ENCODE measurements at places on chromosomes 13 and 19. TPM values are rescaled to one million over a fixed set of nuclear protein-coding genes. Genes with fewer than 3 reads are reported as not detected.

DNA sequence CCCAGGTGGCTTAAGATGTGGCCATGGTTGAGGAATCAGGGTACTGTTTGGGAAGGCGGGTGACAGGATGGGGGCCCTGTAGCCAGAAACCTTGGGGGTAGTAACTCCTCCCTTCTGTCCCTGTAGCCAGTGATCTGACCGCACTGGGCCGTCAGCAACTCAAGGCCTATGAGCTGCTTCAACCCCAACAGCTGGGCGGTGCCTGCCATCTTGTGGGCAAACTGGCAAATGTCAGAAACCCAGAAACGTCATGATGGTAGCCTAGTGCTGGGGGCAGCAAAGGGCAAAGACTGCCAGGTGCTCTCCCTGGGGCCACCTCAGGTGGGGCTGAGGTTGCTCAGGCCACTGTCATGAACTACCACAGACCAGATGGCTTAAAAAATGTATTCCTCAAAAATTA lies 3.5 kb downstream of the COPE start:
- no peak for DNase-seq

GRCh38 chr13:49938314-49938713 lies 2.2 kb upstream of the SPRYD7 start:
- DNase-seq: no peak

- DNase-seq: no peak
Measured at GRCh38 chr19:48639483-48640375, 2.5 kb upstream of the DBP start.

- no peak for DNase-seq
Measured at GRCh38 chr13:111045170-111045569, 69.9 kb upstream of the ARHGEF7 start.

GRCh38 chr13:106151056-106151699 lies 384.3 kb downstream of the EFNB2 start:
- peak; percentile 15 for DNase-seq

DNA sequence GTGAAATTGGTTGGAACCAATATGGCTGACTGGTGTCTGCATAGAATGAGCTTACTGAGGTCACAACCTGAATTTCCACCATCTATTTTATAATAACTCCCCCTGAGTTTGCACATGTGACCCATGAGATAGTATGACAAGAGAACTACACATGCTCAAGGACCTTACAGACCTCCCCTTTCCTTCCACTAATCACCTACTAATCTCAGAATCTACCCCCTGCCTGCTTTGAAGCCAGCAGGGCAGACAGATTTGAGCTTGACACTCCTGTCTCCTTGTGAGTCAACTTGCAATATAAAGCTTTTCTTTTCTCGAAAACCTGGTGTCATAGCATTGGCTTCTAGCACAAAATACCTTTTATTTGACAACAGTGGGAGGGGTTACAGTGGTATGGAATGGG lies 248.4 kb downstream of the RFC3 start:
- DNase-seq: no peak

The EDNRB gene
- polyA plus RNA-seq: 15.8 TPM

- no peak for DNase-seq
Measured at GRCh38 chr19:12745166-12745897, 6.3 kb upstream of the BEST2 start.

DNA sequence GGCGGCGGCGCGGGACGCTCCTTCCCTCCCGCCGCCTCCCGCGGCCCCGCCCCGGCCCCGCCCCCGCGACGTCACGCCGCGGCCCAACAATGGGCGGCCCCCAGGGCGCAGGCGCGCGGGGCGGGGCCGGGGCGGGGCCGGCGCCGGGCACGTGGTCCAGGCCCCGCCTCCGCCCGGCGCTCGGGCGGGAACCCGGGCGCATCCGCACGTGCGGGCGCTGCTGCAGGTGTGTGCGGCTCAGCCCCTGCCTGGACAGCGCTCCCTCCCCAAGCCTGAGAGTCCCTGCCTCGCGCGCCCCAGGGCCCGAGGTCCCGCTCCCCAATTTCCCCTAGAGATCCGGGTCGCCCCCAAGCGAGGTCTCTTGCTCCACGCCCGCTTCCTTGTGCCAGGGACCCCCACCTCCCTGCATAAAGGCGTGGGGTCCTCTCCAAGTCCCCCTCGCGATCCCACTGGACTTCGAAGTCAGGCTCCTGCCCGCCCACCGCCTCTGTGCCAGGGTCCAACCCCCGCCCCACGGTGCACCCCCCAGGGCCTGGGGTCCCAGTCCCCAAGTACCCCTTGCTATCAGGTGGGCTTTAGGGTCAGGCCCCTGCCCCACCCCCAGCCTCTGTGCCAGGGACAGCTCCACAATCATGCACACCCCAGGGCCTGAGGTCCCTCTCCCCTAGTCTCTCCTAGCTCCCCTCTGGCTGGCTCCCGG lies at the start of gene MEX3D:
Gene MEX3D, minus strand, starts transcription at position 6 of the 700 bp plus-strand sequence. CDS start 267 bp downstream, outside the sequence.
- DNase-seq: peak; percentile 79

The SPRED3 gene
- polyA plus RNA-seq: 13.5 TPM

DNA sequence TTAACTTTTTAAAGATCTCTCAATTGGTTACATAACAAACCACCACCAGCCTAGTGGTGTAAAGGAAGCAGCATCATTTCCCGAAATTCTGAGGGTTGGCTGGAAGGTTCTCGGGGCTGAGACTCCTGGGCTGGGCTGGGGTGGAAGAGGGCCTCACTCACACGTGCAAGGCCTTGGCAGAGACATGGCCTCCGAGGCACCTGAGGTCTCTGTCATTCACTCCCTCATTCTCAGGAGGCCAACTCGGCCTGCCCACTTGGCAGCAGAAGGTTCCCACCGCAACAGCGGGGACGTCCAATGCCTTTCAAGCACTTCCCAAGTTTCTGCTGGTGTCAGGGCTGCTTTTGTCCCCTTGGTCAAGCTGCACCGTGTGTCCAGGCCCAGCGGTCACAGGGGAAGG lies 18.6 kb upstream of the RASA3 start:
- DNase-seq: no peak

The FGF22 gene
- polyA plus RNA-seq: 0.99 TPM

DNA sequence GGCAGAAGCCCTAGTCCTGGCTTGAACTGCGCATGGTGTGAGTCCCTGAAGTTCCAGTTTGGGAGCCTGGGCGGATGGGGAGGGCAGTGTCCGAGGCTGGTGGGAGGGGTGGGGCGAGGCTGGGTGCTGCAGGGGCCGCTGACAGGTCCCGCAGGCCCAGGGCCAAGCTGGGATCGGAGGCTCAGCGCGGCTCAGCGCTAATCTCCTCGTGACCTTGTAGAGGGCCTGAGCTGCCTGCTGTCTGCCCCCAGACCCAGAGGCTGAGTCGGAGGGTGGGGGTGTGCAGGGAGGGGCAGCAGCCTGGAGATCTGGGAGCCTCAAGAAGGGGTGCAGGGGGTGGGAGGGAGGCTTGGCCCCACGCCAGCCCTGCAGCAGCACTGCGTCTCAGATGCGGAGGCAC lies 3.0 kb downstream of the ATP1A3 start:
- no peak for DNase-seq

The ATP4B gene
- 0.05 TPM for polyA plus RNA-seq

The BCKDHA gene
- polyA plus RNA-seq: 103 TPM

The LYPD5 gene
- polyA plus RNA-seq: 4.3 TPM

GRCh38 chr13:83470133-83470797 lies 412.0 kb downstream of the SLITRK1 start:
- no peak for DNase-seq

GRCh38 chr13:62524498-62524897 lies 1108.8 kb upstream of the PCDH20 start:
- no peak for DNase-seq

DNA sequence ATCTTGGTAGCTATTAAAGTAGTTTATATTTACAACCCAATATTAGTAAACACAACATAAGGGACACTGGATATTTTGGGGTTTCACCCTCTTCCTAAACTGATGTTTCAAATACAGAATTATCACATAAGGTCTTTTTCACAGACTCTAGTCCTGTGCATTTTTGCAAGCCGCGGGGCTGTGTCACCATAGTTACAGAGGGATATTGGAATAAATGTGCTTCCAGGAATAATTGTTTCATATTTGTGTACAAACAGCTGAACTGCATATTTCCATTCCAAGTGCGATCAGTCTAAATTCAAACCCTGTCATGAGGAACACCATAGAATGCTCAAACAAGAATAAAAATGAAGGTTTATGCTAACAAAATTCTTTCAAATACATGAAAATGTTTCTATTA lies 762.5 kb upstream of the ARGLU1 start:
- DNase-seq: no peak

DNA sequence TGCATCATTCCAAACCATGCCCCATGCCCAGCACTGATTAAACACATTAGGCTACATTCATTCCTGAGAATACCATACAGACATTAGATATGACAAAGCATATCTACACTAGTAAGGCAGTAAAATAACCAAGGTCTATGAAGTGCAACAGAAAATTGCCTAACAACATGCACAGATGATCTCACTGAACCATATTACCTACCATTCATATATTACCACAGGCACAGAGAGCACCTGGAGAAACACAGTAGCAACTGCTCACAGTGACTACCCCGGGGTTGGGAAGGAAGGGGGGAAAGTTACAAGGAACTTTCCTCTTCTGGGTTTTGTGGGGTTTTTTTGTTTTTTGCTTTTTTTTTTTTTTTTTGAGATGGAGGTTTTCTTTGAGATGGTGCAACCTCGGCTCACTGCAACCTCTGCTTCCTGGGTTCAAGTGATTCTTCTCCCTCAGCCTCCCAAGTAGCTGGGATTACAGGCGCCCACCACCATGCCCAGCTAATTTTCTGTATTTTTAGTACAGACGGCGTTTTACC lies 669.6 kb downstream of the UQCRFS1 start:
- no peak for DNase-seq

- DNase-seq: no peak
Measured at GRCh38 chr13:111562716-111563115, 242.3 kb downstream of the TEX29 start.

DNA sequence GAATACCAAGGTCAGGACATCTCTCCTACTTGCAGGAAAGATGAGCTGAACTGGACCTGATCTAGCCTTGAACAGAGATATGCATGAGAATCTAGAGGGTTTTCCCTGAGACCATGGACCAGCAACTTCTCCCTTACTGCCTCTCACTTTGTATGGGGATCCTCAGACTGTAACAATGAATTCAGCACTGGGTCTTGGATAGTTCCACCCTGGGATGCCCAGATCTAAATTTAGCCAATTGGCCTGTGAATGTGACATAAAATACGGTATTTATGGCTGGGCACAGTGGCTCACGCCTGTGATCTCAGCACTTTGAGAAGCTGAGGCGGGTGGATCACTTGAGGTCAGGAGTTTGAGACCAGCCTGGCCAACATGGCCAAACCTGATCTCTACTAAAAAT lies 15.3 kb upstream of the LILRA2 start:
- DNase-seq: no peak

The PNKP gene
- 45.8 TPM for polyA plus RNA-seq

The KIR2DL3 gene
- polyA plus RNA-seq: not detected

The CLC gene
- polyA plus RNA-seq: 6.4 TPM

The SACS gene
- polyA plus RNA-seq: 17.4 TPM

DNA sequence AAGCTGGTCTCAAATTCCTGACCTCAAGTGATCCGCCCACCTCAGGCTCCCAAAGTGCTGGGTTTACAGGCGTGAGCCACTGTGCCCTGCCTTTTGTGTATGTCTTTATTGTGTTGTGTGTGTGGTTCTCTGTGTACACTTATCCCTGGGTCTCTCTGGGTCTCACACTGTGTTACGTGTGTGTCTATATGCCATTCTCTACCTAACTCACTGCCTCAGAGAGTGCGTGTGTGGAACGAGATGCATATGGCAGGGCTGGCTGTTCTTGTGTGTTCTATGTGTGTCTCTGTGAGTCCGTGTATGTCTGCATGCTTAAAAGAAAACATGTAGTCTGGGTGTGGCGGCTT lies 10.5 kb downstream of the FOXA3 start:
- DNase-seq: no peak
